ENCODE measurements at places on chromosomes 3 and 15. TPM values are rescaled to one million over a fixed set of nuclear protein-coding genes. Genes with fewer than 3 reads are reported as not detected.

Gene IGDCC3
- total RNA-seq, result not detected

Gene ACAA1
- 83.9 TPM for total RNA-seq

Gene SYNPR
- total RNA-seq, result not detected

Gene CGGBP1
- total RNA-seq, result 63.5 TPM

Gene PRR20G
- not detected for total RNA-seq

DNA sequence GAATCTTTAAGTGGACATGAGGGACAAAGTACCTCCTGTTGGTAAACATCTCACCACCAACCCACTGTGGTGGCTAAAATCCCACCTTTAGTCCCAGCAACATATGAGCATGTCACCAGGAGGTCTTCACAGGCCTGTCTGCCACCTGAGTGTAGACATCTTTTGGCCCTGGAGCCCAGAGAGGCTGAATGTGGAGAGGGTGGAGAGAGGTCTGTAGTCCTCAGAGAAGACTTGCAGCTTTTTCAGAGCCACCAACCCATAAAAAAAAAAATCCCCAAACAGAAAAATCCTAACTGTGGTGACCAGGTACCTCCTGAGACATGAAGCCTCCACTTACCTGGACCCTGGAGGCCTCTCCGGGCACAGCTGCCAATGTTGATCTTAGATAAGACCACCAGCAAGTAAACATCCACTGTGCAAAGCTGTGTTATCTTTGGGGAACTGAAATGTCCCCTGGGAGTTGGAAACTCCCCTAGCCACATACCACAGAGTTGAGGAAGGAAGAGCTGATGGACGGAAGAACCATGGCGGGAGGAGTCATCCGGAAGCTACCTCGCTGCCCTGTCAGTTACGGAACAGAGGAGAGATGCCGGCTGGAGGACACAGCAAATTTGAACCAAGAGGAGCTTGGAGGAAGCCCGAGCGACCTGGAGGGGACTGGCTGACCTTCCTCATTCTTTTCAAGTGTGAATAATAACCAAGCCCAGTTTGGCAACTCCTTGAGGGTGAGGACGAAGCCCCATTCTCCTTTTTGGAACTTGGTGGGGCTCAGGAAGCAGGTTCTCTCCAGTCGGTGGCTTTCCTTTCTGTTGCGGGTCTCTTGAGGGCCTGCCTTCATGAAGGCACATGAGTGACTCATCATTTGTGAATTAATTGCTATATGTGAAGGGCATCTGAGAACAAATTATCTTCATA, at the start of gene GHRL:
GHRL (minus strand) TSS at position 443 of the 915 bp plus-strand sequence. CDS start 2,767 bp downstream, outside the sequence.
- no peak for DNase-seq

GRCh38 chr3:165642761-165643420, 194.3 kb downstream of the BCHE start:
- DNase-seq, result no peak

GRCh38 chr3:111473550-111473949, 68.4 kb upstream of the CD96 start:
- DNase-seq, result no peak

- no peak for DNase-seq
Measured at GRCh38 chr3:169813757-169814517, 1.2 kb upstream of the LRRC34 start.

DNA sequence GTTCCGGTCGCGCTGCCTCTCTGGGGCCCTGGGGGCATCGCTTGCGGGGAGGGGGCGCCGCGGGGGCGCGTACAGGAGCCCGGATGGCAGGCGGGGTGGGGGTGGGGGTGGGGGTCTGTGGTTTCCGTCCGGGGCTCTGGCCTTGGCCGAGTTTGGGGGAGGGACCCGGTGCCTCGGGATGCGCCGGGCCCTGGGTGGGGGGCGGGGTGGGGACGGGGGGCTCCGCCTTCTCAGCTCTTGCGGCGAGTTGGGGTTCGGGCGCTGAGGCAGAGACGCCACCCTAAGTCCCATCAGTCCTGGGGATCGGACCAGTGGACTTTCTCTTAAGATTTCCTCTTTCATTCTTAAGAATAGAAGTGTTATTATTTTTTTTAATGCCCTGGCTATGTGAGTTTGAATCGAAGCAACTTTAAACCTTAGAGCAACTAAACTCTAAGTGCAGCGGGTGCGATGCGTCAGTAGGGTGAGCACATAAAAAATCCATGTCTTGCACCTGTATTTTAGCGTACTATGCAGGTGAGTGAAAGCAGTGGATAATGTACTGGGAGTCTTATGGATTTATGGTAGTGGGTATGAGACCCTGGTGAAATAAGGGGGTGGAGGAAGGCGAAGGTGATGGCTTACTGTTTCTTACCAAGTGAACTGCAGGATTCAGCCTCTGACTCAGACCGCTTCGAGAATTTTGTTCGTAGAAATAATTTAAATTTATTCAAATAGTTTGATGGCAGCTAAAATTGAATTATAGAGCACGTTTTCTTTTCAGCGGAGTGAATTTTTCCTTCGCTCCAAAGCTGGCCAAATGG, 762 bp downstream of the CTNNB1 start:
- DNase-seq, result peak; percentile 30

- DNase-seq, result no peak
Measured at GRCh38 chr15:75721480-75721922, 8.9 kb upstream of the CSPG4 start.

DNA sequence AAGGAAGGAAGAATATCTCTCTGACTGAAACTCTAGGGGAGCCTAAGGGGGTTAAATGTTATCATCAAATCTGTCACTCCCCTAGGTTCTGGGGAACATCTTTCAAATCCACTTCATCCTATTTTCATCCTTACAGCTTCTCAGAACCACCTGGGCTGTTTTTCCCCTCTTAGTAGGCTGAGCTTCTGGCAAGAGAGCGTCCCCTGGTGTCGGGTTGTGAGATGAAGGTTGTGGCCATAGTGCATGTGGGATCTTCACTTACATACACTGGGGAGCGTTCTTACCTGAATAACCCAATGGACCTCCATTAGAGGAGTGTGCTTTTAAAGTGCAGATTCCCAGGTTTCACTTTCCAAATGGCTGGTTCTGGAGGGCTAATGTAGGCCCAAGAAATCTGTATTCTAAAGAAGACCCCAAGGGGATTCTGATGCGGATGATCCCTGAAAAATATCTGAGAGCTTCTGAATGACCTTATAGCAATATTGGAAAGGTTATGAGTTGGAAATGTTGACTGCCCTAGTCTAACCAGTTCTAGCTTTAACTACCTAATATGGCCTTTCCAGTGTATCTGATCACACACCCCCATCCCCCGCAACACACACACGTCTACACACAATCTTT, 663.7 kb downstream of the AGBL1 start:
- DNase-seq, result no peak

- DNase-seq, result no peak
Measured at GRCh38 chr3:187521546-187521945, 148.6 kb downstream of the SST start.

- DNase-seq, result peak; percentile 89
Measured at GRCh38 chr3:188051801-188052168, 102.2 kb upstream of the LPP start.

GRCh38 chr3:61626484-61626883, 65.1 kb downstream of the PTPRG start:
- no peak for DNase-seq

DNA sequence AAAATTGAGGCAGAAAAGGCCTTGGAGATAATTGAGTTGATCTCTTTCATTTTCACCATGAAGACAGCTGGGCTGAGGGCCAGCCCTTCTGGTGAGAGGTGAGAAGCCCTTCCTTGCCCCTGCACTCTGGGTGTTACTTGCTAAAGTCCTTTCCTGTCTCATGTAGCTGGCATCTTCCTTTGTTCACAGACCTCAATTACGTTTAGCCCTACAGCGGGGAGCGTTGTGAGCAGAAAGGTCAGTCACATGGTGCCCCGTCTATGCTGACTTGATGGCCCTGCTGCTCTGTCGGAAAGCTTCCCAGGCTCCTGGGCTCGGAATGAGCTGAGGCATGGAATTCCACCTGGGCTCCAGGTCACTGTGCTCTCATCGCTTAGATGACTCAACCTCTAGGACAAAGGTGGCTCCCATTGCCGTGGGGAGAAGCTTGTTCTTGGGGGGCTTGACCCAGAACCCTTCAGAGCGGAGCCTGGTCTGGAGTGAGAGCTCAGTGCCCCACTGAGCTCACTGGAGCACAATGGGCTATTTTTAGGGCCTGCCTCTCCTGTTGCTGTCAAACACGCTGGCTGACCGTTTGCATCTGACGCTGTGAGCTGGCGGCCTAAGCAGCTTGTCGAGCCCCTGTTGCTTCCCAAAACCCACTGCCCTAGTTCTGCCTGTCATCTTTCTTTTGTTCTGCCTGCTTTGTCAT, 47.0 kb downstream of the RPLP1 start:
- DNase-seq, result no peak

- no peak for DNase-seq
Measured at GRCh38 chr3:93843981-93844380, 129.7 kb downstream of the PROS1 start.

DNA sequence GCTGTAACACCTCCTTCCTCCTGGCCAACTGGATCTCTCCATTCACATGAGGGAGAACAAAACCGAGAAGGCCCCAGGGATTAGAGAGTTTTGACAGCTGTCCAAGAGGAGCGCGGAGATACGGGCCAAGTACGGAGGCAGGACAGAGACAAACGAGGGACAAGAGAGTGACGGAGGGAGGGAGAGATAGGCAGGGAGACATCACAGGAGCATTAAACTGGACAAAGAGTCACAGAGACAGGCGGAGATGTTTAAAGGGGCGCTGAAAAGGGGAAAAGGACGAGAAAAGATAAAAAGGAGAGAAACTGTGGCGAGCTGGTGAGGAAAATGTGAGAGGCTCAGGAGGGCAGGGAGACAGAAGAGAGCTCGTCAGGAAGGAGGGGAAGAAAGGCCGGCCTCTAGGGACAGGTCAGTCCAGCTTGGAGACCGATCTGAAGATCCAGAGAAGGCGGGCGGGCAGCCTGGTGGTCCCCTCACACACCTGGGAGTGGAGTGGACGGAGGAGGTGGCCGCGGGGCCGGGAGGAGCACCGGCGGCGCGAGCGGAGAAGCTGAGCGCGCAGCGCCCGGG, 40.5 kb upstream of the ROPN1 start:
- DNase-seq, result peak; percentile 67

GRCh38 chr15:80560601-80561400, 134.3 kb upstream of the ABHD17C start:
- no peak for DNase-seq

DNA sequence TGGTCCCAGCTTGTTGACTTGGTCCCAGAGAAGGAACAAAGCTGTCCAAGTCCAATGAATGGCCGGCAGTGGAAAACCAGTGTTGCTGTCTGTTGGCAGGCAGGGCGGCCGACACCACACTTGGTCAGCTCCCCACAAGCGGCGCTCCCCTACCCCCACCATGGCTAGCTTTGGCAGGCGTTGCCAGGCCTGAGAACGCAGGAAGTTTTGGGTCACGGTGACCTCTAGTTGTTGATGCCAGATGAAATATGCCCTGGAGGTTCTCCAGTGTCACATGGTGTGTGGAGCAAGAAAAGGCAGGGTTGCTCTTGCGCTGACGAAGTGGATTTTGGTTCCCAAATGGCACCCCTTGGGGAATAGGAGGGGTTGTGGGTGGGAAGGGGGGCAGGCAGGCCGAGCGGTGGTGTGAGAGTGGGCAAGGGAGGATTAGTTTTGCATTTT, 72.7 kb upstream of the TPRG1 start:
- DNase-seq, result peak; percentile 91

DNA sequence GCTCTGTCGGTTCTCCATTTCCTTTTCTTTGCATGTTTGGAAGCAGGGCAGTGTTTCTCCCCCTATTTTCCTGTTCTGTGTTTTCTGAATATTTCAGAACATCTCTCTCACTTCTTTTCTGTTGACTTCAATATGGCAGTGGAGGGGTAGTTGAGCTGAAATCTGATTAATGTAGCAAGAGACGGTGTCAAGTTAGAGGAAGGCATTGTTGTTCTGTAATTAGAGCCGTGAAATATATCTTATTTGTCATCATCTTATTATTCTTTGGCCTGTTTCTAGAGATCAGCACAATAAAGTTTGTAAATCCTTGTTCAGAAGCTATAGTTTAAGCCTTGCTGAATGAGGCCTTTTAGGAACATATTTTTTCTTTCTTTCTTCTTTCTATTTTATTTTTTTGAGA, 353.9 kb downstream of the PTPRG start:
- no peak for DNase-seq

- no peak for DNase-seq
Measured at GRCh38 chr15:45496658-45497057, 25.9 kb downstream of the SLC30A4 start.

GRCh38 chr15:72599855-72600464, 54.5 kb upstream of the GOLGA6B start:
- DNase-seq, result no peak

DNA sequence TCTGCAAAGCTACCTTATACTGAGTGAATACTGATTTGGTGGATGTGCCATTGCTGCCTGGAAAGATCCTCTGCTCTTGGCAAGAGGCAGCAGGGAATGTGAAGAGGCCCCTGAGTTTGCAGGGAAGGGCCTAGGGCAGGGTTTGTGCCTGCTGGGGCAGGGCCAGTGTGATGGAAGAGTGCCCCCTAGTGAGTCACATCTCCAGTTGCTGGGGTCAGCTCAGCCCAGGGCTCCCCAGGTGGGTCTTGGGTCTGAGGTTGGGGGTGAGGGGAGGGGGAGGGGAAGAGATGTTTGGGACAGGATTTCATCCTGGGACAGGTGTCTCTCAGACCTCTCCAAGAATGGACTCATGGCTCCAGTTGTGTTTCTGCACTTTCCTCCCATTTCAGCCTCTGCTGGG, 4.1 kb upstream of the AMOTL2 start:
- no peak for DNase-seq

Measured in breast epithelium (tissue), 4 donors.